ENCODE measurements at places on chromosomes 6 and 20.

GRCh38 chr6:3139090-3139903 lies 18.0 kb downstream of the TUBB2A start:
- DNase-seq = peak; percentile 28

- peak; percentile 27 for DNase-seq
These were observed 3.5 kb upstream of the RAMACL start for GRCh38 chr6:166589786-166590574.

DNA sequence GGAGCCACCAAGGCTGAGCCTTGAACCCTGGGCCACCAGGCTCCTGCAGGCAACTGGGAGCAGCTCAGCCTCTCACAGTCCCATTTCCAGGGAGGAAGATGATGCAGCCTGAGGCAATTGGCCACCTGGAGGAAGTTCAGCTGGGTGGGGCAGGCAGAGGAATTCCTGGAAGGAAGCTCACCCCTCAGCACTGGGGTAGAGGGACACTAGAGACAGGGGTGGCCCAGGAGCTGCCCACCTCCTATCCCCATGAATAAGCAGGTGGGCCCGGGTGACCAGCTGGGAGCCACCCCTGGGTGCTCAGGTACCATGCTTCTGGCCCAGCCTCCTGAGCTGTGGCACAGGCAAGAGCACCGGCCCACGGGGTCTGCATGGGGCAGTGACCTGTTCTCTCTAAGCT lies 3.6 kb upstream of the HSPA12B start:
- DNase-seq = no peak

DNA sequence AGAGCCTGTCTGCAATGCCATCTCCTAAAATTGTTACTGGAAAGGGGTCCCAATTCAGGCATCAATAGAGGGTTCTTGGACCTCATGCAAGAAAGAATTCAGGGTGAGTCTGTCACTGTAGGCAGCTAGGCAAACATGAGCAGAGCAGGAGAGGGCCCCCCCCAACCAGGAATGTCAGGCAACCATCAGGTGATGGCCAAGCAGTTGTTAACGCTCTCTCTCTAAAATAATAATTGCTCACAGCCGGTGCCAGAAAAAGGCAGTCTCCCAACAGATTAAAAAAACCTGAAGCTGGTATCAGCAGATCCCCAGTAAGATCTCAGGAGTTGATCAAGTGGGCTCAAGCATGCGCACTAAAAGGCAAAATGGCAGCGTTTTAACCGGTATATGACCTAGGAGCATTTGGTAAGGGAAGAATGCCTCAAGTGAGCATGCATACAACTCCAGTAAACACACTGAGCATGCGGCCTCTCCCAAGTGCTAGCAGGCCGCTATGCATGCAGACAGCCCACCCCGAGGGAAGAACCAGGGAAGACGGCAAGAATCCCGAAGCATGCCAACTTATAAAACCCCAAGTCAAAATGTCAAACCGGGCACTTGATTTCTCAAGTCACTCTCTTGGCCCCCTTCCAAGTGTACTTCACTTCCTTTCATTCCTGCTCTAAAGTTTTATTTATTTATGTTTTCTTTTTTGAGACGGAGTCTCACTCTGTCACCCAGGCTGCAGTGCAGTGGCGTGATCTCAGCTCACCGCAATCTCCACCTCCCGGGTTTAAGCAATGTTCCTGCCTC lies 44.0 kb upstream of the RNGTT start:
- DNase-seq = no peak

DNA sequence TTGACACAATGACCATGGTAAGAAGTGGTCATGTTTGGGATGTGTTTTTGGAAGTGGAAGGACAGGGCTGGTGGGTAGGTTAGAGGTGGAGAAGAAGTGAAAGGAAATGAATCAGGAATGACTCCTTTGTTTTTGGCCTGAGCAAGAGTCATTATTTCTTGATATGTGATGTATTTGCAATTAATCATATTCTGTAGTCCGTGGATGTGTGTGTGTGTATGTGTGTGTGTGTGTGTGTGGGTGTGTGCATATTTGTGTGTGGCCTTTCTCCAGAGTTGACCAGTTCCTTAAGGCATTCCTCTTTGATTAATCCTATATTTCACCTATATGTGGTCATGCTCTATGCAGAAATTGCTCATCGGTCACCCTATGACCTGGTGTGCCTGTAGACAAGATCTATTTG lies 130.7 kb downstream of the UTRN start:
- DNase-seq = no peak

- DNase-seq = no peak
These were observed 20.2 kb upstream of the TBC1D7 start for GRCh38 chr6:13348334-13349113.

DNA sequence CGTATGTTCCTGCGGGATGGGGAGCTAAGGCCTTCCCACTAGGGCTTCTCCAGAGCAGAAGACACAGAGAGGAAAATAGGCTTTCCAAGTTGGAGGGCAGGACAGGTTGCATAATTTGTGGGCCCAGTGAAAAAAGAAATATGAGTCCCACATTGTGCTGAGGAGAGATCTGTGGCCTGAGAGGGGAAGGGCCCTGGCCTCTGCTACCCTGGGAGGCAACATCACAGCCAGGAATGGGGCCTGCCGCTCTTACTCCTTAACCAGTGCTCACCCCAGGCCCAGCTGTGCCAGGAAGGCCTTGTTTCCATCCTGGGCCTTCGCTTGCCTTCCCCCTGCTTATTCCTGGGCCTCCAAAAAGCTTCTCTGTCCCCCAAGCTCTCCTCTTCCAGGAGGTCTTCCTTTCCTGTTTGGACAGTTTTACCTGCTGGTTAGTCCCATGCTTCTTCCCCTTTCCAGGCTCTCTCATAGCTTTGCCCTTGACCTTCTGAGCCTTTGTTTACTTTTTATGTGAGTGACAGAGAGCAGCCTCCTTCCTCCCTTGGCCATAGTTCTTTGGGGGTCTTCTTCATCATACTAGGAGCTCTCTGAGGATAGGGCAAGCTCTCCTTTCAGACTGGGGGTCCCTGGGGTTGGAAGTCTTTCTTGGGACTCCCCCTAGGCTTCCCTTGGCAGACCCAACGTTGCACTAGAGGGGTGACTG lies 26.2 kb upstream of the VEGFA start:
- DNase-seq = no peak

- no peak for DNase-seq
These were observed 104.2 kb downstream of the NCOA3 start for GRCh38 chr20:47605673-47606413.

GRCh38 chr6:19463250-19463649 lies 373.9 kb upstream of the ID4 start:
- no peak for DNase-seq

DNA sequence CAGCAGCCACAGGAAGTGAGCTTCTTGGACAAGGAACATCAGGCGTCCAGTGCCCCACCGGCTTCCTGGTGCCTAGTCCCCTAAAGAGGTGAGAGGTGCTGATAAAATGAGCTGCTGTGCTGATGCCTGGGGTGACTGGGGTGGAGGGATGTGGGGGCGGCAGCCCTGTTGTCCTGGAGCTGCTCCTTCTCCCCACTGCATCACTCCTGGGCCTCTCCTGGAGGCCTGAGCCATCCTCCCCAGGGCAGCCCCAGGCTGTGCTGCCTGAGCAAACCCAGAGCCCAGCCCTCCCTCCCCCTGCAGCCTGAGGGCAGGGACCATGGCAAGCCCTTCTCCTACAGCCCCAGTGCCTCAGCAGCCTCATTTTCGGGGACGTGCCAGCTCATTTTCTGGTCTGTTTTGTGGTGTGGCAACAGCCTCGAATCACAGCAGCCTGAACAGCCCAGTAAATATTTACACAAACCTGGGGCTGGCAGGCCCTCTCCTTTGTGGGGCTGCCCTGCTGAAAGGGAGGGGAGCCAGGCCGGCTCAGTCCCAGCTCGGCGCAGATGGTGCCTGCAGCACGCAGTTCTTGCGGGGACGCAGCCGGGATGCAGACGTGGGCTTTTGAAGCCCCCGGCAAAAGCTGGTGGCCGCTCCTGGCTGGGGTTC lies 259.9 kb downstream of the DLL1 start:
- no peak for DNase-seq

DNA sequence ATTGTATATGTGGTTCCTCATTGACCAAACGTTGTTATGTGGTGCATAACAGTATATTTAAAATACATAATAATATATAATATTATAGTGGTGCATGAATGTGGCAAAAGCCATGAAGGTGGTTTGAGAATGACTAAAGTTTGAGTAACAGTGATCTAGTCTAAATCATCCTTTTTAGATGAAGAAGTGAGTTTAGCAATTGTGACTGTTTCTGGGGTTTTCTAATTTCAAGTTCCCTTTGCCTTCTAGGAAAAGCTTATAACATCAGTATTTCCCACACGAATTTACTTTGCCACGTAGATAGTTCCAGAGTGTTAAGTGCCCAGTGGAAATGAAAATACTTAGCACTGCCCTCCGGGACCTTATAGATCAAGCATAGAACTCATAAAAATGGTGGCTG lies 40.9 kb downstream of the ARFGEF2 start:
- no peak for DNase-seq

DNA sequence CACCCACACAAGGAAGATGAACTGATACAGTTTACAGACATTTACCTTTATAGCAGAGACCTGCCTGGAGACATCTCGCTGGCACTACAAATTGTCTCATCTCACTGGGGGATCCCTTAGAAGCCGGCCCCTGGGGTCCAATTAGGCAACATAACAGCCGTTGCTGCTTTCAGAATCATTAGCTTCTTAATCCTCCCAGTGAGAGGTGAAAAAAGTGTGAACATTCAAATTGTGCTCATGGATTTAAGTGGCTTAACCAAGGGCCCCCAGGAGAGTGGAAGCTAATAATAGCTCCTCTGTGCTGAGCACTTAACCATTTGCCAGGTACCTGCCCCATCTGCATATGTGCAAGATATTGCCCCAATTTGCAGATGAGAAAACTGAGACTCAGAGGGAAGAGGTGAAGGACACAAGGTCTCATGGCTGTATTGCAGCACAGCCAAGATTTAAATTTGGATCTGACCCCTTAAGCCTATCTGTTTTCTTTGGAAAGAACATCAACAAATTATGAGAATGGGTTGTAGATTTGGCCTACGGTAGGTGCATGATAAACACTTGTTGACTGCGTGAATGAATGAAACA lies 101.0 kb downstream of the EYA2 start:
- no peak for DNase-seq

- DNase-seq = no peak
These were observed 116.0 kb downstream of the GRIK2 start for GRCh38 chr6:101509536-101509935.

DNA sequence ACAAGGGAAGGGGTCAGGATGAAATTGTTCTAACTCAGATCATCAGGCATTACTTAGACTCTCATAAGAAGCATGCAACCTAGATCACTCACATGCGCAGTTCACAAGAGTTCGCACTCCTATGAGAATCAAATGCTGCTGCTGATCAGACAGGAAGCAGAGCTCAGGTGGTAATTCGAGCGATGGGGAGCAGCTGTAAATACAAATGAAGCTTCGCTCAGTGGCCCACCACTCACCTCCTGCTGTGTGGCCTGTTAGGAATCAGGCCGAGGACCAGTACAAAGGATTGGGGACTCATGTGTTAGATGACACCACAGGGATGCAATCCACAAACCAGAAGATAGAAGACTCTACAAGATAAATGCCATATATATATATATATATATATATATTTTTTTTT lies 31.5 kb upstream of the TOP1 start:
- no peak for DNase-seq

GRCh38 chr6:108578595-108579327 lies 18.0 kb downstream of the FOXO3 start:
- no peak for DNase-seq

DNA sequence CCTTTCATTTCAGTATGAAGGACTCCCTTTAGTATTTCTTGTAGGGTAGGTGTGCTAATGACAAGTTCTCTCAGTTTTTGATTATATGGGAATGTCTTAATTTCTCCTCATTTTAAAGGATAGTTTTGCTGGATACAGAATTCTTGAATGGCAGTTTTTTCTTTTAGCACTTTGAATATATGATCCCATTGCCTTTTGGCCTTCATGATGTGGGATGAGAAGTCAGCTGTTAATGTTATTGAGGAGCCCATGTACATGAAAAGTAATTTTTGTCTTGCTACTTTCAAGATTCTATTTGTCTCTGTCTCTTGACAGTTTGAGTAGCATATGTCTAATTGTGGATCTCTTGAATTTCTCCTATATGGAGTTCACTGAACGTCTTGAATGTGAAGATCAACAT lies 30.9 kb downstream of the RSPH3 start:
- DNase-seq = no peak

DNA sequence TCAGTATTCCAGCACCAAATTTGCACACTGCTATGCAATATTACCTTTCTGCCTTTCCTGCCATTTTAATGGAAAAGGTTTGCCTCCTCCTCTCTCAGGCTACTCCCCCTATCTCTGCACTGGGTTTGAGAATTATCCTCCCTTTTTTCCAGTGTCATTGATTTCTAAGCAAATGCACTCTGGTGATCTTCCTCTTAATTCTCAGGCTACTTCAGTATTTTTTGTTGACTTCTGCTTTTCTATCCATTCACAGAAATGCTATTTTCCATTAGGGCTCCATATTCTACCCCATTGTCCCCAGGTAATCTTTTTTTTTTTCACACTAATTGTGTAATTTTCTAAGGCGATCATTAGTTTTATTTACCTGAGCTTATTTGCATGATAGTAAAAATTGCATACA lies 144.0 kb downstream of the GJA1 start:
- no peak for DNase-seq

GRCh38 chr20:50594231-50594590 lies 84.0 kb downstream of the PTPN1 start:
- no peak for DNase-seq

DNA sequence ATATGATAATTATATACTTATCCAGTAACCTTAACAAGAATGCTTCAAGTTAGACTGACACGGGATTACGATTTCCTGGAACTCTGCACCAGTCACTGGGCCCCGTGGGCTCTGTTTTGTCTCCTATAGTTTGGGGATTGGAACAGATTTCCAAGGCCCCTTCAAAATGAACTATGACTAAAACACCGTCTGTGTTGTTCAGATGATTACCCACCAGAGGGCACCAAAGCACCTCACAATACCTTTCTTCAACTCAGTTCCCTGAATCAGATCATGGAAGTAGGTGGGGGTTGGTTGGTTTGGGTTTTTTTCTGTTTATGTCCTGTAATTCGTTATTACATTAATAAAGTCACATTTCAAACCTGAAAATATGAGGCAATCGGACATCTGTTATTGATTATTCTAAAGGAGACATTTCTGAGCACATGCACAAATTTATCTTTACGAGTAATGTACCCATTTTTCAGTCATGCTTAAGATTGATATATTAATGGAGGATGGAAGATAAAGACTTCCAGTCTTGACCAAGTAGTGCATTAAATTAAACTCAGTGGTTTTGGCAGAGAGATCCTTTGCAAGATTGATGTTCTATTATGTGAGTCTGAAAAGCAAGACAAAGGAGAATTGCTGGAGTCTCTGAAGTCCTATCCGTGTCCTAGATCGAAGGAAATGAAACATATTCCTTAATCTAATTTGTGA lies 112.0 kb upstream of the COL21A1 start:
- DNase-seq = peak; percentile 75

DNA sequence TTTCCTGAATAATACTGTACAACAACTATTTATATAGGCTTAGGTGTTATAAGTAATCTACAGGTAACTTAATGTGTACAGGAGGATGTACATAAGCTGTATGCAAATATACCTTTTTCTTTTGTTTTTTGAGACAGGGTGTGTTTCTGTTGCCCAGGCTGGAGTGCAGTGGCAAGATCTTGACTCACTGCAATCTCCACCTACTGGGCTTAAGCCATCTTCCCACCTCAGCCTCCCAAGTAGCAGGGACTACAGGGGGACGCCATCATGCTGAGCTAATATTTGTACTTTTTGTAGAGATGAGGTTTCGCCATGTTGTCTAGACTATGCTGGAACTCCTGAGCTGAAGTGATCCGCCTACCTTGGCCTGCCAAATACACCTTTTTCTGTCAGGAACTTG lies 191.7 kb upstream of the ZNF217 start:
- no peak for DNase-seq

All from NCI-H526 (cell line).